ENCODE measurements at places on chromosomes 5 and 9.
A peak's percentile ranks its signal among the peaks of the same experiment; 100 is the strongest.

- DNase-seq = no peak
These were observed 22.2 kb upstream of the MVB12B start for GRCh38 chr9:126304207-126304970.

DNA sequence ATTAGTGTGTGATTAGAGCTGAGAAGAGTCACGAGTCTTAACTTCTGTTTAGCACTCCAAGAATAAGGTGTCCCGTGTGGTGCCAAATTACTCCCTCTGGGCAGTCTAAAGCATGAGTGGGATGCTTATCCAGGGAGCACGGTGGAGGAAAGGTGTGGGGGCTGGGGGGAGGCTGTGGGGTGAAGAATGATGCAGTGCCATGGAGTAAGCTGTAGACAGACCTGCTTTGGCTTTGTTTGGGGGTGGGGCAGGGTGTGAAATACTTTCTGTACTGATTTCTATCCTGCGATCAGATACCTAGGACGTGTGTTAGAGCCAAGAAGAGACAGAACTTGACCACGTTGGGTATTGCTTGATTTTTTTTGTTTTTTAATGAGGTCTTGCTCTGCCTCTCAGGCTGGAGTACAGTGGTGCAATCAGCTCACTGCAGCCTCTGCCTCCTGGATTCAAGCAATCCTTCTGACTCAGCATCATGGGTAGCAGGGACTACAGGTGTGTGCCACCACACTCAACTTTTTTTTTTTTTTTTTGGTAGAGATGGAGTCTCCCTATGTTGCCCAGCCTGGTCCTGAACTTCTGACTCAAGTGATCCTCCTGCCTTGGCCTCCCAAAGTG lies 232.8 kb downstream of the MAN2A1 start:
- no peak for DNase-seq

DNA sequence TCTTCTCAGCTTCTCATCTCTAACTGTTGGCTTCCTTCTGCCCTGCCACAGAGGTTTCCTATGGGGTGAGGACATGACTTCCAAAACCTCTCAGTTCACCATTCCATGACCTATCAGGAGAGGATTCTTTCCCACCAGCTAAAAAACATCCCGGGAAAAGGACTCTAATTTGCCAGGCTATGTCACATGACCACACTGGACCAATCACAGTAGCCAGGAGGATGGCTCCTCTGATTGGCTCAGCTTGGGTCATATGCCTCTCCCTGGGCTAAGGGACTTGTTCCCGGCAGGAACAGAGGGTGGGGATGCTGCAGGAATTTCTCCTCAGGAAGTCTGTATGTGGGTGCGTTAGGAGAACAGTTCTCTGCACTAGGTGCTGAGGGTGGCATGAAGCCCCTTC lies 40.3 kb upstream of the XPA start:
- peak; percentile 26 for DNase-seq

DNA sequence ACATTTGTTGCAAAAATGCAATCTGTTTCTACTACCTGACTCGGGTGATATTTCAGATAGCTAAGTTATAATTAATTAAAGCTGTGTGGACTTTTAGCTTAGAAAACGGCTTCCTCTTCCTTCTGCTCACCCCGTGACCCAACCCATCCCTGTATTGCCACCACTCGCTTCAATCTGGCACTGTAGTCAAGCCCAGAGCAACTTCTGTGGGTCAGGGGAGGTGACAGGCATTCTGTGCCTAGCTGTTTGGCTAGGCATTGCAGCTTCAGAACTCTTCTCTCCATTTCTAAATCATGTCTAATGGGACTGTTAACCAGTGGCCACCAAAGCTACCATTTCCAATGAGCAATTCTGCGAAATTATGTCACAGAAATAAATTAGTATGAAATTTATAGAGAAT lies 179.7 kb upstream of the TLX3 start:
- DNase-seq = no peak

GRCh38 chr5:38541174-38541725 lies 15.2 kb downstream of the LIFR start:
- DNase-seq = no peak

- no peak for DNase-seq
These were observed 51.9 kb upstream of the UBAC1 start for GRCh38 chr9:136013116-136013515.

DNA sequence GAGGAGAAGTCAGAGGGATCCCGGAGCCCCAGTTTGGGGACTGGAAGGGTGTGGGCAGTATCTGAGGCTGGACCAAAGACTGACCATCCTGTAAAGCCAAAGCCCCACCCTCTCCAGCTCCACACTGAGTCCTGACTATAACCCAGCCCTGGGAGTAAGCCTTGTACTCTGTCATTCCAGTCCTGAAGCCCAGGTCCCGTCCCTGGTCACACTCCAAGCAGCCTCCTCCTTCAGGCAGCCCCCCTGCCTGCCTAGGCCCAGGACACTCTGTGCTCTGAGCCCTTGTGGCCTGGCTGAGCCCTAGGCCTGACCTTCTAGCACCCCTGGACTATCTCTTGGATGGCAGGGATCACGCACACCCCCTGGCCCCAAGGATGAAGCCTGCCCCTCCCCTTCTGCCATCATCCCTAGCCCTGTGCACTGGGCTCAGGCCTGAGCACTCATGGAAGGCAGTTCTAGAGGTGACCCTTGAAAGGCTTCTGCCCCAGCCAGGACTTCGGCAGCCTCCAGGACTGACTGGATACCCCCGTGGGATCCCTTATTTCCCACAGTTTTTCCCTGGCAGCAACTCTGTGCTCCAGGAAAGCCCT lies 28.0 kb upstream of the ENHO start:
- DNase-seq = no peak

DNA sequence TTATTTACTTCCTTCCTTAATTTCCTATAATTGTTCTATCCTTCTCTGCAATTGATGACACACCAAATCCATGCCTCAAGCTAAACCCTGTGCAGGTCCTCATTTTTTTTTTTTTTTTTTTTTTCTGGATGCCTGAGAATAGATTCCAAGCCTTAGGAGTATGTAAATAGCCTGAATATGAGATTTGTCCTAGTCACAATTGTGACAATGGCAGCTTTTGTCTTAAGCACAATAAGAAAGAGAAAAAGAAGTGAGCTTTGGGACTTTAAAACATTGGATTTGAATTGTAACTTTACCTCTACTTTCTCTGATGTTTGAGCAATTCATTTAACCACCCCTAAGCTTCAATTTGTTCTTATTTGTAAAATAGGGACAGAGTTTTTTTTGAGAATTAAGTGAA lies 280.5 kb downstream of the TUSC1 start:
- DNase-seq = no peak

DNA sequence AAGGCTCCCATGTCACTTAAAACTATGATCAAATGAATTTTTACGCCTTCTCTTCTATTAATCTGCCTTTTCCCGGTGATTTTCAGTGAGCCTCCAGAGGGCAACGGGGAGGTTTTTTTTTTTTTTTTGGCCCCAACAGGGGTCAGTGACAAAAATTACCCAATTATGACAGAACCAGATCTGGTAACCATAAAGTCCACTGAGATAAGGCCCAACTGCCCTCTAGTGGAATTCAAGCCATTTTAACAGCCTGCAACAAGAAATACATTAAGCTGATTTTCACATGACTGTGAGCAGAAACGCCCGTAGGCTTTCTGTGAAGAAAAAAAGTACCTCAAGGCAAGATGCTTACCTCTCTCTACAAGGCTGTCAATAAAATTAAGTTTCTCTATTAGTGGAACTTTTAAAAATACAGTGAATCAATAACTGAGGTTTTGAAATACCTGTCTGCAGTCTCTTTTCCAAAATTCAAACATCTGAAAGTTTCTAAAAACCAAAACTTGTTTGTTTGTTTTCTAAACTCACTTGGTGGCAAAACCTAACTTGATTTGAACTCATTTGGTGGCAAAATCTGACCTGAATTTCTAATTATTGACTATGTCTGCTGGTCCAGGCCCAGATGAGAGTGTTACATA lies 49.7 kb upstream of the FST start:
- peak; percentile 72 for DNase-seq

GRCh38 chr9:127567035-127567729 lies 44.9 kb upstream of the STXBP1 start:
- peak; percentile 43 for DNase-seq

GRCh38 chr5:75475364-75475763 lies 36.1 kb downstream of the CERT1 start:
- no peak for DNase-seq

GRCh38 chr5:110853267-110853666 lies 114.5 kb downstream of the SLC25A46 start:
- DNase-seq = no peak

DNA sequence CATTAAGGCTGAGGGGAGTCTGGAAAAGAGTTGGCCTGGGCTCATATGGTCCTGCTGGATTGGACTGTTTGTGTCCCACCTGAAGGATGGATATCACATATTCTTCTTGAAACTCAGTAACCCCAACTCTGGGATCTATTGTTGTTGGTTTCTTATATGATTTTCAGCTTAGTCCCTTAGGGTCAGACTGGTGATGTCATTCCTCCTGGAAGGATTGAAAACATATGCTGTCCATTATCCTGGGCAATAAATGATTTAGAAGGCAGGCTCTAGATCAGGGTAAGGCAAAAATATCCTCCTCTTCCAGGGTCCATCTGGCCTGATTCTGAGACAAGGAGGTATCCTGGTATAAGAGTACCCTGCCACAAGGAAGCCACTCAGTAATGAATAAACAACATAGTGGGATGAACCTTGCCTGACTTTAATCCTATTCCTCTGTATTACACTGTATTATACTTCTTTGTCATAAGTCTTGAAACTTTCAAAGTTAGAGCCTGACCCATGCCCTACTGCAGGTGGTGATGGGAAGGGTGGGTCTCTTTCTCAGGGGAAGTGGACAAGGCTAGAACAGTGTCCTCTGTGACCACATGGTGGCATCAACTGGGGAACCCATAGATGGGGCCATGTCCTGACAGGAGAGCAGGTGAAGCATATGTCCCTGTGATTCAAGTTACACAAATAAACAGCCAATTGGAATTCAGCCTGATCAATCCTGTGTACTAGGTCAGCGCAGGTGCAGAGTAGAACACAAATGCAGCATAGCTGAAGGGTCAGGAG lies 454.4 kb upstream of the TRPC7 start:
- no peak for DNase-seq

GRCh38 chr9:1340390-1340789 lies 290.2 kb downstream of the DMRT2 start:
- DNase-seq = no peak

All from fibroblast of skin of scalp (primary cell).